ENCODE measurements at places on chromosomes 7 and 10.

DNA sequence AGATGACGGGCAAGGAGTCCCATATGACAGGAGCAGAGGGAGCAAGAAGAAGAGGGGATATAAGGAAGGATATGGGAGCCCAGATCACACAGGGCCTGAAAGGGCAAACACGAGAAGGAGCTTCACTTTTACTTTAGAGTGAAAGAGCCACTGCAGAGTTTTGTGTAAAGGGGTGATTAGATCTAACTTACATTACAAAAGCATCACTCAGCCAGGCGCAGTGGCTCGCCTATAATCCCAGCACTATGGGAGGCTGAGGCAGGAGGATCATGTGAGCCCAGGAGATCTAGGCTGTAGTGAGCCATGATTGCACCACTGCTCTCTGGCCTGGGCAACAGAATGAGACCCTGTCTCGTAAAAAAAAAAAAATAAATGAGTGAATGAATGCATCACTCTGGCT is 91.1 kb downstream of the MPP7 start:
- DNase-seq = no peak

- no peak for DNase-seq
Measured at GRCh38 chr7:132377703-132378584, 198.3 kb downstream of the PLXNA4 start.

- no peak for DNase-seq
Measured at GRCh38 chr7:23246555-23246954, at the start of gene GPNMB. Gene GPNMB (plus strand): TSS chr7:23246775. CDS start chr7:23246858, 83 bp downstream.

DNA sequence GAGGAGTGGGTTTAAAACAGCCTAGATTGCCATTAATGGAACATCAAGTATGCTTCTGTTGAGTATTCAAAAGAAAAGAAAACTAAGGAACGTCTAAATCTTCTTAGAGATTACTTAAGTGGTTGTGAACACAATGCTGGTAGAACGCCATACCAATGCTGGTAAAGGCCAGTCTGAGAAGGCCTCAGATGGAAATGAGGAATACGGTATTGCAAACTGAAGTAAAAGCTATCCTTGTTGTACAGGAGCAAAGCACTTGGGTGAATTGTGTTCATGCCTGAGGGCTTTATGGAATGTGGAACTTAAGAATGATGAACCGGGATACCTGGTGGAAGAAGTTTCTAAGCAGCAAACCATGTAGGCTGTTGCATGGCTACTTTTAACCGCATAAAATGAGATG is 208.0 kb downstream of the KCND2 start:
- DNase-seq = no peak

- DNase-seq = peak; percentile 60
Measured at GRCh38 chr10:29443745-29444523, 155.1 kb downstream of the LYZL1 start.

DNA sequence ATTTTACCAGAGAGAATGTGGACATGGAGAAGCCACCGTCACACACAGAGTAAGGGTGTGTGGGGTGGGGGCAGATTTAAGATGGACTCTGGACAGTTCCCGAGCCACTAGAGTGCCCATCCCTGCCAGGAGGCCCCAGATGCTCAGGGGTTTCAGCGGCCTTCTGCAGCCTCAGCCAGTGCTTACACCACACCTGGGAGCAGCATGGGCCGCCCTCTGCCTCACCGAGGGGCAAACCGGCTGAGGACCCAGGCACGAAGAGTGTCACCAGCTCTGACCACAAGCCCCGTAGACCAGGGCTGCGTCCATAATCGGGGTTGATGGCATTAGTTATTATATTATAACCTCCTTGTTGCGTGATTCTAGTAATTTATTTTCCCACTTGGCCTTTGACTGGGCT is 6.7 kb upstream of the MNX1 start:
- no peak for DNase-seq
